ENCODE measurements at places on chromosomes 6 and 20.

- no peak for DNase-seq
These were observed 24.5 kb downstream of the FIG4 start for GRCh38 chr6:109715616-109716015.

DNA sequence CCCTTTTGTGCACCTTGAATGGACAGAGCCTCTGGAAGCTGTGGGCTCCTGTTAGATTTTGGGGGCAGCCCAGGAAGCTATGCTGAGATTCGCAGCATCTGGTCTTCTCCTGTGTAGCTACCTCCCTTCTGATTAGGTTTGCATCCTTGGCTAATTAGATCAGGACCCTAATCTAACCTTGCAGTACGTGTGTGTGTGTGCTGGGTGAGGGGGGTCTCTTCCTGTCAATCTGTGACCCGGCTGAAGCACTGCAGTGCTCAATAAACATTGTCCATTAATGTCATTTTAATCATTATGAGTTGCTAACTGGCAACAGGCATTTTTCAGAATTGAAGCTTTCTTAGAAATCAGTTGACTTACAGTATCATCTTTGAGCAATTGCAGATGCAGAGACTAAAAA lies 229.1 kb upstream of the STXBP5 start:
- no peak for DNase-seq

DNA sequence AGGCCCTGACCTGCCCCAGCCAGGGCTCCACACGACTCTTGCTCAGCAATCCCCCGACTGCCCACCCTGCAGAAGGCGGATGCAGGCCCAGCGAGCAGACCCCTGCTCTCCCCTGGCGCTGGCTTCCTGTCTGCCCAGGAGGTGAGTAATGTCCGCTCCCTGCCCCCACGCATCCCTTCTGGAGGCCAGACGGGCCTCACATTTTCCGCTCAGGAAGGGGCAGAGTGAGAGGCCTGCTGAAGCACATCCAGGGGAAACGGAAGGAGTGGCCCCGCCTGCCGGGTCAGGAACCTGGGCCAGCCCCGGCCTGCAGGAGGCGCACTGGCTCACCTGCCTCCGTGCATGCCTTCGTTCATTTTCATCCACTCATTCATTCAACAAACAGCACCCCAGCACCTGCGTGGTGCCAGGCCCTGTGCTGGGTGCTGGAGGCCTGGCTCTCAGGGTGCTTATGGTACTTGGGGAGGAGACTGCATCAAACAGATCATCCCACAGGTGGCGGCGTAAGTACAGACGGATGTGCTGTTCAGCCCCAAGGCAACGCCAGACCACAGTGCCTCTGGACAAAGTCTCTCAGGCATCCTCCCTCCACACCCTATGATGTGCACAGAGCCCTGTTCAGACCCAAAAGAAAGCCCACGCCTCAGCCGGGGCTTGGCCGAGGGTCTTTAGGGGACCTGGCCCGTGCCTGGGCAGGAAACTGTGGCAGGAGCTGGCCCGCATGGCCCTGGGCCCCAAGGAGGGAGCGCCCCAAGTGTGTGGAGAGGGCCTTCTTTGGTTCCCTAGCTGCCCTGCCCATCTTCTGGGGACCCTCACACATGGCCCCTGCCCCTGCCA lies 112.1 kb downstream of the ASXL1 start:
- DNase-seq, result peak; percentile 28

GRCh38 chr6:11992086-11992485 lies 20.0 kb upstream of the HIVEP1 start:
- DNase-seq, result no peak

GRCh38 chr6:24207413-24207812 lies 81.4 kb downstream of the NRSN1 start:
- no peak for DNase-seq

DNA sequence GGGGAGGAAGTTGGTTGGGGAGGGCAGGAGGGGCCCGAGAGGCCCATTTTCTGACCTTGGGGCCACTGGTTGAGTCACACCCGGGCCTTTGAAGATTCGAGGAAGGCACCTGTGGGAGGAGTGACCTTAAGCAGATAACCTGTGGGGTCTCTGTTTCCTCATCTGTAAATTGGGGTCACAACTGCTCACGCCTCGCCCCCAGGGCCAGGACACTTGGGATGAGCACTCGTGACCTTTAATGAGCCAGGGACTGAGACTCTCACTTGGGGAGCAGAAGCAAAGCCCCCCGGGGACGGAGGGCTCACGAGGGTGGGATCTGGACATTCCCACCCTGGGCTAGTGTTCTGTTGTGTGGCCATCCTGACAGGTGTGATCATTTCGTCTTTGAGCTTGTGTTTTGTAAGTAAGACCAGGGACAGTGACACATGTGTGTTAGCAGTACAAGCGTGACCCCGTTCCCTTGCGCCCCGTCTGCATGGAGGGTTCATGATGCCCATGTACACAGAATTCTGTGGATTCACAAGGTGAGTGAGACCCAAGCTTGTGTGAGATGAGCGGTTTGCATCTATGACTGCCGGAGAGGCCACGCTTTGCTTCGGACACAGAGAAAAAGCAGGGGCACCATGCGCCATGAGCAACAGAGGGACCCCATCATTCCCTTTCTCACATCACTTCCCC lies 79.3 kb upstream of the PMEPA1 start:
- DNase-seq, result no peak

GRCh38 chr6:34970488-34970887 lies 81.4 kb downstream of the ANKS1A start:
- DNase-seq, result no peak

- peak; percentile 59 for DNase-seq
These were observed 807 bp downstream of the TBC1D20 start for GRCh38 chr20:461254-462198.

GRCh38 chr6:52233975-52234823 lies 10.1 kb downstream of the IL17F start:
- no peak for DNase-seq

GRCh38 chr6:29656798-29657197 lies at the start of gene MOG:
TSS of gene MOG (plus strand) at chr6:29657092. CDS start at chr6:29657210, 118 bp downstream.
- DNase-seq, result no peak

DNA sequence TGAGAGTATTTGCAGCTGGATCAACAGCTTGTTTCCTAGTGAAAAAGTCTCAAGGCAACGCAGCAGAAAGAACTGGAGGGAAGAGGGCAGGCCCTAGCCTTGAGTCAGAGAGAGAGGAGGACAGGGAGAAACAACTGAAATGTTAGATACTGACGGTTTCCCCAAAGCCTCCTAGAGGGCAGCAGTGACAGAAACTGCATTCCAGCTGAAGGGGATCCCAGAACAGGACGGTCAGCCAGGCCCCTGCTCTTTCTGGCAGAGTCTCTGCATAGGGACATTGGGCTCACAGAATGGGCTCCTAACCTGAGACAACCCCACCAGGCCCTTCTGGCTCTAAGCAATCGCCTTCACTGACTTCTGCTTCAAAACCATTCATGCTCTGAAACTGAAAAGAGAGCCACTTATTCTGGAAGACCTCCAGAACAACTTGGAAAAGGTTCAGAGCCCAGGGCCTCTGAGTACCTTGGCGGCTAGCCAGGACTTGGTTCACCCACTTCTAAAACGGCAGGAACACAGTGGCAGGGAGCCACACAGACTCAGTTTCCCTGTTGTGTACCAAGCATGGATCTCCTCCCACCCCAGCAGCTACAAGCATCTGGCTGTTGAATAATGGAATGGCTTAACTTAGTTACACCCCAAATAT lies 72.9 kb downstream of the PSMB1 start:
- no peak for DNase-seq

All from CD4-positive, alpha-beta T cell treated with Interferon alpha-2 for 1 hour (primary cell).